ENCODE measurements at places on chromosomes 7 and 10. TPM values are rescaled to one million over a fixed set of nuclear protein-coding genes. Genes with fewer than 3 reads are reported as not detected.
A peak's percentile ranks its signal among the peaks of the same experiment; 100 is the strongest.

GRCh38 chr7:111486472-111487142 lies 75.7 kb downstream of the IMMP2L start:
- peak; percentile 84 for DNase-seq

GRCh38 chr7:84271543-84271942 lies 77.0 kb upstream of the SEMA3A start:
- no peak for DNase-seq

DNA sequence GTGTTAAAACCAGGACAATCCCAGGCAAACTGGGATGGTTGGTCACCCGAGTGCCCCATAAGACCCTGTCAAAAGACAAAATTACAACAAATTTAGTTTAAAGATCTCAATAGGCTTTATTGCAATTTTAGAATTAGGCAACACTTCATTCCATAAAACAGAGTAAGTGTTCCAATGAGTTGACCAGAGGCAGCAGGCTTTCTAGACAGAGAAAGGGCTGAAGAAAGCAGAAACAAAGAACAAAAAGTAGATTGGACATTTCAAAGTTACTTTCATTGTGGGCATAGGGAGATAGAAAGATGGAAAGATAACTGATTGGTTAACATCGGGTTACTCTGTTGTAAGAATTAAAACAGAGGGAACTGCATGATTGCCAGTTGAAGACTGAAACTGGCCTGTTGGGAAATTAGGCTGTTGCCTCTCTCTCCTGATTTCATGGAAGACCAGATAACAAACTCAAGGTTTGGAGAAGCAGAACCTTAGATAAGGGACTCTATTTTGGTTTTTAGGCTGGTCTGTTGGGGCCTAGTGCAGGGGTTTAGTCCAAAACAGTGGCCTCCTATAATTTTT lies 36.3 kb downstream of the ENTPD1 start:
- no peak for DNase-seq

DNA sequence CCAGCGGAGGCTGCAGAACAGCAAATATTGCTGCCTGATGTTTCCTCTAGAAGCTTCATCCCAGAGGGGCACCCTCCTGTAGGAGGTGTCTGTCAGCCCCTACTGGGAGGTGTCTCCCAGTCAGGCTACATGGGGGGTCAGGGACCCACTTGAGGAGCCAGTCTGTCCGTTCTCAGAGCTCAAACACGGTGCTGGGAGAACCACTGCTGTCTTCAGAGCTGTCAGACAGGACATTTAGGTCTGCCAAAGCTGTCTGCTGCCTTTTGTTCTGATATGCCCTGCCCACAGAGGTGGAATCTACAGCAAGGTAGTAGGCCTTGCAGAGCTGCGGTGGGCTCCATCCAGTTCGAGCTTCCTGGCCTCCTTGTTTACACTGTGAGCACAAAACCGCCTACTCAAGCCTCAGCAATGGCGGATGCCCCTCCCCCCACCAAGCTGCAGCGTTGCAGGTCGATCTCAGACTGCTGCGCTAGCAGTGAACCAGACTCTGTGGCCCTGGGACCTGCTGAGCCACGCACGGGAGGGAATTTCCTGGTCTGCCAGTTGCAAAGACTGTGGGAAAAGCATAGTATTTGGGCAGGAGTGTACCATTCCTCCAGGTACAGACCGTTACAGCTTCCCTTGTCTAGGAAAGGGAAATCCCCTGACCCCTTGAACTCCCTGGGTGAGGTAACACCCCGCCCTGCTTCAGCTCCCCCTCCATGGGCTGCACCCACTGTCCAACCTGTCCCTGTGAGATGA lies 17.7 kb upstream of the MINDY3 start:
- no peak for DNase-seq

Gene AGR3
- not detected for total RNA-seq

Gene SMURF1
- total RNA-seq: 25.0 TPM

Gene CPN1
- not detected for total RNA-seq

Gene CRPPA
- 9.3 TPM for total RNA-seq
